Common myeloid progenitor, CD34-positive (primary cell): ENCODE measurements at places on chromosomes 5 and 9.

GRCh38 chr5:116454417-116454927 is 120.2 kb downstream of the SEMA6A start:
- DNase-seq = peak; percentile 94

GRCh38 chr9:88933607-88934379 is 57.5 kb upstream of the S1PR3 start:
- DNase-seq = peak; percentile 54

- DNase-seq = peak; percentile 25
Measured at GRCh38 chr5:127988146-127988760, 95.3 kb upstream of the SLC12A2 start.

DNA sequence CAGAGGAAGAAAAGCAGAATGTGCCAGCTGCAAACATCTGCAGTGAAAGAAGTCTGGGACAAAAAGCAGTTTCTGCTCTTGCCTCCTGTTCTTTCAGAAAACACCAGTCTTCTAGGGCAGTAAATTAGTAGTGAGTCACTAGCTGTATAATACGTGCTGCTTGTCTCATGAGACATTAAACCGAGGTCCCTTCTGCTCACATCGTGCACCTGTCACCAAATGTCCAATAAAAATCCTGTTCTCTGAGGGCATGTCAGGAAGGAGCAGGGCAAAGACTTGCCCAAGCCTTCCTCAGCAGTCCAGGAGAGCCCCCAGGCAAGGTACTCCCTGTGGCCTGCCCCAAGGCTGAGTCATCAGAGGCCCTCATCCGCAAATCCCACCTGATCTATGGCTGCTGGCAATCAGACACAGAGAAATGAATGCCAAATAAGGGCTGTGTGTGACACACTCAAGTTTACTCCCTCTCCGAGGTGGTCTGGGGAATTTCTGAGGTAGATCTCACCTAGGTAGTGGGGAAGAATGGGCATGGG is 255.3 kb upstream of the SMARCA2 start:
- no peak for DNase-seq

GRCh38 chr5:149941795-149942194 is 2.8 kb downstream of the PDE6A start:
- DNase-seq = no peak

DNA sequence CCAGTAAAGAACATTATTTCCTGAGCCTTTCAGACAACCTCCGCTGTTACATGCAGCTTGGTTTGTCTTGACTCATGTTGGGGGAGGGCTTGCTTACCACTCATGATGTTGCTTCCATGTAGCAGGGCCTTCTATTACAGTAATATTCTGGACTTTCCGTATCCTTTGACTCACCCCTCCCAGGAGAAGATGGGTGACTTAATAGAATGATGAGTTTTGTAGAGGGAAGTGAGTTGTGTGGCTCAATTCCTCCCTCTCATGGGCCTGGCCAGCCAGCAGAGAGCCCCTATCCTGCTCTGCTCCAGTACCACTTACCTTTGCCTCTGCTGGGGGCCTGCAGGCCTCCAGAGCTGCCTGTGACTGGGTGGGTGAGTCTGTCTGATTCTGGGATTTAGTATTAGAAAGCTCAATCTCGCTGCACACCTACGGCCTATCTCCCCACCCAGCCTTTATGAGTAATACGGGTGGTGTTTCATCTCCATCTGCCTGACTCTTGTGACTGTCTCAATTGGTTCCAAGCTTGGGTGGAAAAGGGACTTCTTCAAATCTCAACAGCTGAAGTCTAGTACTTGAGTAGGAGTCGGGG is 52.6 kb upstream of the KLF9 start:
- DNase-seq = no peak

DNA sequence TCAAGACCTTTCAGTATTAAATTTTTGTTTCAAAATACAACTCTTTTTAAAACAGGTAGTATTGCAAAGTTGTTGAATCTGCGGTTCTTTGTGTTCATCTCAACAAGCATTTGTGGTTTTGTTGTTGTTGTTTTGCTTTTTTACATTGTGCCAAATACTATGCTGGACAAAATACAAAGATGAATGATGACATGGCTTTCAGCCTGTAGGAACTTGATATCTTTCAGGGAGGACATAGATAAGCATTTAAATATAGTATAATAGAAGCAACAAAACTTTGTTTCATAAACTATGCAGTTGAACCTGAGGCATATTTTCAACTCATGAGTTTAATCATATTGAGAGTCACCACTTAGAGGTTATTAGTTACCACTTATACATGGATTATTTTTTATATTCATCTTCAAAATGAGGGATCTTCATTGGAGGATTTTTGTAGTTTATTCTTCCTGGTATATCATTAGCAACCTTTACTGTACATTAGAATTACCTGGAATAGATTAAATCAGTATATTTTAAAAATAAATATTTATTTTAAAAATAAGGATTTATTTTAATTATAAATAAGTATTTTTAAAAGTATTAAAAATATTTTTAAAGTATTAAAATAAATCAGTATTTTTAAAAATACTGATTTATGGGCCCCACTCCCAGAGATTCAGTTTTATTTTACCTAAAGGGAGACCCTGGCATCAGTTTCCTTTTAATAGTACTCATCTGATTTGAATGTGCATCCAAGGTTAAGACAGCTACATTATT is 42.9 kb downstream of the KIF2A start:
- DNase-seq = no peak

- peak; percentile 77 for DNase-seq
Measured at GRCh38 chr5:59174248-59174844, 591.5 kb downstream of the RAB3C start.

DNA sequence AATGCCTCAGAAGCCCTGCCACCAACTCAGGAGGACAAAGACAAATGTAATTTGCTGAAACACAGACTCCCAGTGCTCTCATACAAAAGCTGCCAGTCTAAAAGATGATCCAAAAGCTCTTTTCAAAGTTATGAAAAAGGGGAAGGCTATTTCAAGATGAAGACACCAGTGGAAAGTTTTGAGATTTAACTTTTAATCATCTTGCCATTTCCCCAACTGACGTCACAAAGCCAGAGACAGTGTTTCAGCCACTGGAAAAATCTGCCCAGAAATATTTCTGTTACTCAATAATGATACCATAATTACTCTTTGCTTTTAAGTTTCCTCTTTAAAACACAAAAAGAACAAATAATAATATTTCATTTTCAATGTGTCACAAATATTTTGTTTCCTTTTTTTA is 20.9 kb downstream of the ENG start:
- DNase-seq = no peak

GRCh38 chr5:141874262-141874964 is 3.8 kb downstream of the PCDH1 start:
- no peak for DNase-seq

- no peak for DNase-seq
Measured at GRCh38 chr9:109945573-109945972, 165.6 kb downstream of the PALM2AKAP2 start.

DNA sequence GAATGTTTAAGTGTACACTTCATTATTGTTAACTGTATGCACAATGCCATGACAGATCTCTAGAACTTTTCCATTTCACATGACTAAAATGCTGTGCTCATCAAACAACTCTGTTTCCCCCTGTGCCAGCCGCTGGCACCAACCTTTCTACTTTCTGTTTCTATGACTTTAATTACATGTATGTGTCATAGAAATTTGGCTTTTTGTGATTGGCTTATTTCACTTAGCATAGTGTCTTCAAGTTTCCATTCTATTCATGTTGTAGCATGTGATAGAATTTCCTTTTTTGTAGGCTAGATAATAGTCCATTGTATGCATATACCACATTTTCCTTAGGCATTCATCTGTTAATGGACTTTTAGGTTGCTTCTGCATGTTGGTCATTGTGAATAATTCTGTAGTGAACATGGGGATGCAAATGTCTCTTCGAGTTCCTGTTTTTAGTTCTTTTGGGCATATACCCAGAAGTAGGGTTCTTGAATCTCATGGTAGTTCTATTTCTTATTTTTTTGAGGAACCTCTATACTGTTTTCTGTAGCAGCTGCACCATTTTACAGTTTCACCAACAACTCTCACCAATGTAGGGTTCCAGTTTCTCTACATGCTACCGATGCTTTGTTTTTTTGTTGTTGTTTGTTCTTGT is 184.4 kb upstream of the DMRT1 start:
- peak; percentile 54 for DNase-seq

DNA sequence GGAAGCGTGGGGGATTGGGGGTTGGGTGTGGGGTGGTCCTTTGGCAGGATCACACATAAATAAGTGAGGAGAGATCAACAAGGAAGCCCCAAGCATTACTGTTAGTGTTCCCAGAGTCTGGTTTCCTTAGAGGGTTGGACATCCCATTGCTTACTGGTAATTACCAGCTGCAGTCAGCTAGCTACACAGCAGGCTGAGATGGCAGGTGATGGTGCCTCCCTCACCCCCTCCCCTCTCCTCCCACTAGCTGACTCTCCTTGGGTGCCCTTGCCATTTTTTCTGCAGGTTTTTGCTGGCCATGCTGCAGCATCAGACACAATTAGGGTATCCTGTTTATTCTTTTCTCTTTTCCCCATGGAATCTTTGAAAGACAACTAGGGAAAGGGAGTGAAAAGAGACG is 107.5 kb upstream of the TLR4 start:
- DNase-seq = no peak

DNA sequence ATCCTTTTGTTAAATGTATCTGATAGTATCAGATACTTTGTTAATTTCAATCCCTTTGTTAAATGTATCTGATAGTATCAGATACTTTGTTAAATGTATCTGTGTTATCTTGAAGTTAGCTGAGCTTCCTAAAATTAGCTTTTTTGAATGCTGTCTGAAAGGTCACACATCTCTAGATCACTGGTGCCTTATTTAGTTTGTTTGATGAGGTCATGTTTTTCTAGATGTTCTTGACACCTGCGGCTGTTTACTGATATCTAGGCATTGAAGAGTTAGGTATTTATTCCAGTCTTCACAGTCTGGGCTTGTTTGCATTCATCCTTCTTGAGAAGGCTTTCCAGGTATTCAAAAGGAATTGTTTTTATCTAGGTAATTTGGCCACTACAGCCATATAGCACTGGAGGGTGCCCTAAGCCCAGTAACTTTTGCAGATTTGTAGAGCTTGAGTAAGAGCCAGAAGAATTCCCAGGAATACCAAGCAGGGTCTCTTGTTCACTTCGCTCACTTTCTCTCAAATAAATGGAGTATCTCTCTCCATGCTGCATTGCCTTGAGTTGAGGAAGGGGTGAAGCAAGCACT is 435.4 kb upstream of the GRAMD2B start:
- DNase-seq = no peak

GRCh38 chr9:7403839-7404487 is 395.6 kb downstream of the DMAC1 start:
- no peak for DNase-seq

GRCh38 chr5:95191330-95191729 is 93.6 kb downstream of the MCTP1 start:
- DNase-seq = no peak

DNA sequence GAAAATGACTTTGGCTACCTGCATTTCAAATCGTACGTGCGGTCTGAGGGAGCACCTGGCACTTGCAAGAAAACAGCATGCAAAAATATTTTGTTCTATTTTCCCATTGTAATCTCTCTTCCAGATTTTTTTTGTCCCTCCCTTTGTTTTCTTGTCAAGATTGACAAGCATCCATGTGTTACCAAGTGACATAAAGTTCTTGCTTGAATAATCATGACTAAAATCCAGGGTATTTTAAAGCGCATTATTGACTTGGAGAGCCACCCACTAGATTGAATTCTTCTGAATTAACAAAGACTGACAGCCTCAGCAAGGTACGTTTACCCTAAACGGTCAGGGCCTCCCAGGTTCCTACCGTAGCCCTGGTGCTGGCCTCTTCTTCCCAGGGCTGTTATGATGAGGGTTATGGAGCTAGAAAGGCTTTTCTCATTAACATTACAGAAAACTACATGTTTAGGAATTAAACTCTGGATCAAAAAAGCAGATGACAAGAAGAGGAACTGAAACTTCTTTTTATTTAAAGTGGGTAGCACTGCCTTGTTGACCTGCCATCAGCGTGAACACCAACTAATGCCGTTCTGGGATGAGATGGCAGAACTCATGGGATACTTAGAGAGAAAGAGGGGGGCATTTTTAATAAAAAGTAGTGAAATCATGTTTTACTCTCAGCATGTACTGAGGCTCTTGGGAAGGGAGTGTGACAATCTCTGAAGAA is 297.0 kb downstream of the EFNA5 start:
- DNase-seq = no peak

DNA sequence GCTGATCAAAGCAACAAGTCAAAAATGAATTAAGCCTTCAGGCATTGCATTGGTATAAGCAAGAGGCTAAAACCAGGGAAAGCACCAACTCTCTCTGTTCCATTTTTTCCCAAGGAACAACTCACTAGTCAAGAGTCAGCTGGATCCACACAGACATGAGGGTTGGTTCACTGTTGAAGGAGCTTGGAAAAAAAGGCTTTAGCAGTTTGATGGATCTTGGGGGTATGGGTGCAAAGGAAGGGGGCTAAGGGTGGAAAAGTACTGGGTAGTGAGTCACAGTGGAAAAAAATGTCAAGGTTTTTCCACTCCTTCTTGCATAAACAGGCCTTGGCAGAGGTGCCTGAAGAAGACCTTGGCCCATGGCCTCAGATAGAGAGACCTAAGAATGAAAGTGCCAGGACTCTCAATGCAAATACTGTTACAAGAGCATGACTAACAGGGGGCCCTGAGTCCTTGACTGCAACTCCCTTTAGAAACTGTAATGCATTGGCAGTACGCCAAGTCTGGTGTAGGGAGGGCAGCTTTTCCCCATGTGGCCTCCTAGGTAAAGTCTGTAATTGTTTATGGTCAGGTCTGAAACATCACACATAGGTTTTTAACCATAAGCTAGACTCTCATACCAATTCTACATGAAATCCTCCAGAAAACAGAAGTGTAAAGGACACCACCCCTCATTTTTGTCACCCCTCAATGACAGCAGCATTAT is 23.7 kb downstream of the ACTL7A start:
- DNase-seq = peak; percentile 8

- DNase-seq = no peak
Measured at GRCh38 chr9:90024409-90024808, 419.6 kb downstream of the GADD45G start.

DNA sequence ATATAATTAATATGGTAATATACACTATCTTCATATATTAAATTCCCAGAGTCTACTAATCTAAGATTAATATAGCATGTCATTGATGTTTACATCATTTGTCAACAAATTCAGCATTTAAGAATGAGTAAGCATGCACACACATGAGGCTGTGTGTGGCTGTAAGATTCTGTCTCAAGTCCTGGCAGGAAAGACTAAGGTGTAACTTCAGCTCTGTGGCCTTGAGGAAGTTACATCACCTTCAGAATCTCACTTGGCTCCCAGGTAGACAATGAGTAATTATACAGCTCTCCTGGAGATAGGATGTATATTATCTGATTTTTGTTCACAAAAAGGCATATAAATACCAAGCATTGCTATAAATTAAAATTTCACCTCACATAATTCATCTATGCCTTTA is 119.4 kb upstream of the IQGAP2 start:
- DNase-seq = no peak

- no peak for DNase-seq
Measured at GRCh38 chr9:16683326-16683725, 187.1 kb downstream of the BNC2 start.

DNA sequence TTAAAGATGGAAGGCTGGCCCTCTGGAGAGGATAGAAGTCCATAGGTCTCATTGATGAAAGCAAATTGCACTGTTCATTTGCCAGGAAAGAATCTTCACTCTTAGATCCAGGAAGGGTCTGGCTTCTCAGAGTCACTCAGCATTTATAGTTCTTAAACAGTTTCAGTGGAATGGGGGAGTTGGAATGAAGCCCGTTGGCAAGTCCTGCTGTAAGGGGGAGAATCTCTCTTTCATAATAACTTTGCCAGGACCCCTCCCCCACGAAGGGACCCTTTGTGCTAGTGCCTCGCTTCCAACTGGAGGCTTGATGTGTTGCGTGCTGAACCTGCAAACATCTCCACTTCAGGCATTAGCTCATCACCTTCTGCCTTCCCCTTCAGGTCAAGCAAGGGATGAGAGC is 57.1 kb downstream of the ENTREP1 start:
- DNase-seq = no peak
